ENCODE measurements at places on chromosomes 12 and 14. TPM values are rescaled to one million over a fixed set of nuclear protein-coding genes. Genes with fewer than 3 reads are reported as not detected.

- DNase-seq: no peak
Measured at GRCh38 chr12:132724506-132725241, 14.0 kb downstream of the PGAM5 start.

DNA sequence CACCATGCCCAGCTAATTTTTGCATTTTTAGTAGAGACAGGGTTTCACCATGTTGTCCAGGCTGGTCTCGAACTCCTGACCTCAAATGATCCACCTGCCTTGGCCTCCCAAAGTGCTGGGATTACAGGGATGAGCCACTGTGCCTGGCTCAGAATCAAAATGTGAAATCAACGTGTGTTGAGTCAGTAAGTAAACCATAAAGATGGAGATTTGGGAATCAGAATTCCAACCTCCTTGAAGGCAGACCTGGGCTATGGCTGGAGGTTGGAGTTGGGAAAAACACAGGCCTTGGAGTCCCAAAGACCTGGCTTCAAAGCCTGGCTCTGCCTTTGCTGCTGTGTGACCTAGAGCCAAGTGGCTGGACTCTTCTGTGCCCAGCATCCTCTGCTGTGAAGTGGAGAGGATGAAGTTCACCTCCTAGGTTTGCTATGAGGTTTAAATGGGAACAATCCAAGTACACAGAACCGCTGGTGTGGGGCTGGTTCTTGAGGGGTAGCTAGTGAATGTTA, 10.2 kb downstream of the ALDH2 start:
- no peak for DNase-seq

GRCh38 chr12:10196210-10196609, 16.5 kb upstream of the GABARAPL1 start:
- peak; percentile 22 for DNase-seq

DNA sequence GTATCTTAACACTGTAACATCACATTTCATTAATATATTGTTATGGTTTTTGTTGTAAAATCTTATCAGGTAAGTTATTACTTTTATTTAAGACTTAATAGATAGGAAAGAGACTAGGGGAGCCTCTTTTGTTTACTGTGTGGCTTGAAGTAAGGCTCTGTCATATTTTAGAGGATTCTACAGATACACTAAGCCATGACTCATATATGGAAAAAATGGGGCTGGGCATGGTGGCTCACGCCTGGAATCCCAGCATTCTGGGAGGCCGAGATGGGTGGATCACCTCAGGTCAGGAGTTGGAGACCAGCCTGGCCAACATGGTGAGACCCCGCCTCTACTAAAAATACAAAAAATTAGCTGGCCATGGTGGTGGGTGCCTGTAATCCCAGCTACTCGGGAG, 23.6 kb upstream of the NPFF start:
- DNase-seq: no peak

DNA sequence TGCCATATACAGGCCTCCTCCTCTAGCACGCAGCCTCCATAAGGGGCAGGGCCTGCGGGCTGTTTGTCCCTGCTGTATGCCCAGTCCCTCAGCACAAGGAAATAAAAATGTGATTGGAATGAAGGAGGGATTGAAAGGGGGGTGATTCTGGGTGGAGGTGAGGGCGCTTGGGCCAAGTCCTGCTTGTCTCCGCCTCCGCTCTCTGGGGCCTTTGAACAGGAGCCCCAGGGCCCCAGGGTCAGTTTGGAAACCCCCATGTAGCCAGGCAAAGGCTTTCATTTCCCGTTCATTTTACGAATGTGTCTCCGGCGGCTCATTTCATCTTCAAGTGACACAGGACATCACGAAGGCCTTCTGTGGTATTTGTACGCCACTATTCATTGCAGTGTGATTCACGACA, 4.5 kb upstream of the CACNA2D4 start:
- DNase-seq: no peak

DNA sequence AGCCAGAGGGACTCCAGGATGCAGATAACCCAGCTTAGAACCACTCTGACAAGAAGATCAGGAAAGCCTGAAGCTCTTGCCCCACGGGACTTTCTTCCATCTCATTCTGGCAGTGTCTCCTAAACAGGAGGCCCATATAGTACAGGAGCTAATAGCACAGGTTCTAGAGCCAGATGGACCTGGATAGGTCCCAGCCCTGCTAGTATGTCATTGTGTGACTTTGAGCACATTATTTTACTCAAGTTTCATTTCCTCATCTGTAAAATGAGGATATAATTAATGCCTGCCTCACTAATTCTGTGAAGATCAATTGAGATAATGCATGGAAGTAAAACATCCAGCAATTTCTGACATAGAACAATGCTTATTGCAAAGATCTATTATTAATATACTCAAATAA, 66.5 kb upstream of the GZMB start:
- no peak for DNase-seq

DNA sequence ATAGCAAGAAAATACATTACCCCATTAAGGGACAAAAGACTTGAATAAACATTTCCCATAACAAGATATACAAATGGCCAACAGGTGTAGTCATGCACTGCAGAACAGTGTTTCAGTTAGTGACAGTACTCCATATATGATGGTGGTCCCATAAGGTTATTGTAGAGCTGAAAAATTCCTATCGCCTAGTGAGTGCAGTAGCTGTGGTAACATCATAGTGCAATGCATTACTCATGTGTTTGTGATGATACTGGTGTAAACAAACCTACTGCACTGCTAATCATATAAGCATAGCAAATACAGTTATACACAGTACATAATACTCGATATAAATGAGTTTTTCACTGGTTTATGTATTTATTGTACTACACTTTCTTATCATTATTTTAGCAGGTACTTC, 168.7 kb downstream of the C12orf75 start:
- no peak for DNase-seq

GRCh38 chr12:805022-805632, 52.7 kb downstream of the WNK1 start:
- no peak for DNase-seq

GRCh38 chr14:23057757-23058653, 685 bp upstream of the CDH24 start:
- DNase-seq: peak; percentile 86

- DNase-seq: no peak
Measured at GRCh38 chr12:66852091-66852490, 173.2 kb upstream of the GRIP1 start.

DNA sequence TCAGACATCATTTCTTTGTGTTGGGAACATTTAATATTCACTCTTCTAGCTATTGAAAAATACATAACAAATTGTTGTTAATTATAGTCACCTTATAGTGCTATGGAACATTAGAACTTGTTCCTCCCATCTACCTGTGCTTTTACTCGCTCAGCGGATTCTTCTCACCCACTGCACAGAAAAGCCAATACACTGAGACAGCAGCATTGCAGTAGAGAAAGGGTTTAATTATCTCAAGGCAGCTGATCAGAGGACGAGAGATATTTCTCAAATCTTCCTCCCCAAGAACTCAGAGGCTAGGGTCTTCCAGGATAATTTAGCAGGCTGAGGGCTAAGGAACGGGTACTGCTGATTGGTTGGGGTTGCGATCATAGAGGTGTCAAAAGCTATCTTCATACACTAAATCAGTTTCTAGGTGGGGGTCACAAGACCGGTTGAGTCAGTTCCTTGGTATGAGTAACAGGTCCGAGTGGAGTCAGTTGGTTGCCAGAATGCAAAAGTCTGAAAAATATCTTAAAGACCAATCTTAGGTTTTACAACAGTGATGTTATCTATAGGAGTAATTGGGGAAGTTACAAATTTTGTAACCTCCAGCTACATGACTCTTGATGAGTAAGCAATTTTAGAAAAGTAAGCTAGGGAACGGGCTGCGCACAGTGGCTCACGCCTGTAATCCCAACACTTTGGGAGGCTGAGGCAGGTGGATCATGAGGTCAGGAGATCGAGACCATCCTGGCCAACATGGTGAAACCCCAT, 173.1 kb downstream of the FBXL14 start:
- no peak for DNase-seq

- DNase-seq: no peak
Measured at GRCh38 chr14:21647380-21647779, 6.3 kb upstream of the OR4E2 start.

DNA sequence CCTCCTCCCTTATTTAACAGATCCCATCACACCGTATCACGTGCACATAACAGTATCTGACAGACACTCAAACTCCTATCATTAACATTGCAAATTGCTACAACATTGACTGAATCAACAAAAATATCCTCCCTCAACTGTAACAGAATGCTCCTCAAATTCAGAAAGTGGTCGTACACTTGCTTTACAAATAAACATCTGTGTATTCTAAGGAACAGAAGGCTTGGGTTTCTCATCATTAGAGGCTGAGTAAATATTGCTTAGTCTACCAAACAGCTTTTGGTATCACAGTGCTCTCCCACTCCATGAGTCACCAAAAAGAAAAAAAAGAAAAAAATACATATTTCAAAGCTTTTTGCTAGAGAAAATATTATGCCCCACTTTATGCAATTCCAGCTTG, 23.9 kb downstream of the FERMT2 start:
- DNase-seq: no peak

DNA sequence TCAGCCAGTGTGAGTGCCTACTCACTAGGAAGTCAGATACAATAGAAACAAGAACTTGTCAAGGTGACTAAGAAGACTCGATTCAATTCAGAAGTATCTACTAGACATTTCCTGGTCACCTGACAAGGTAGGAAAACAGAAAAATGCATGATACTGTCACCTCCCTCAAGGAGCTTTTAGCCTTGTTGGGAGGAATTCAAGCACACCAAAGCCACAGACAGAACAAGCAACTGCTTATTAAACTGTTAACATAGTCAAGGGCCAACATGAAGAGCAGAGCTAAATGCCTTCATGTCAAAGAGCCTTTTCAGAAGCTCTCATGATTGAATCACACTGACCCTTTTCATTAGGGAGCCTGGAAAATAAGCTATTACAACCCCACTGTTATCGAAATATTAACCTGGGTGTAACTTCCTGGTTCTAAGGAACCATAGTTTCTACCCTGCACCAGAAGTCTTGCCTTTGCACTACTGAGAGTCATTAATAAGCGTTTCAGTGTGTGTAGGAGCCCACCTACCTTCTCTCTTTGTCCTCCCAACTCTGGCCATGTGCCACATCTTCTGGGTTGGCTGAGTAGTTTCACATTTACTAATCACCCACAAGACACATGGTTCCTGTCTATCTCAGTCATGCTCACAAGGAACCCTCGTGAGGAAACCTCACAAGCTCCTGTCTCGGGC, 31.0 kb upstream of the LGALS3 start:
- DNase-seq: peak; percentile 25

DNA sequence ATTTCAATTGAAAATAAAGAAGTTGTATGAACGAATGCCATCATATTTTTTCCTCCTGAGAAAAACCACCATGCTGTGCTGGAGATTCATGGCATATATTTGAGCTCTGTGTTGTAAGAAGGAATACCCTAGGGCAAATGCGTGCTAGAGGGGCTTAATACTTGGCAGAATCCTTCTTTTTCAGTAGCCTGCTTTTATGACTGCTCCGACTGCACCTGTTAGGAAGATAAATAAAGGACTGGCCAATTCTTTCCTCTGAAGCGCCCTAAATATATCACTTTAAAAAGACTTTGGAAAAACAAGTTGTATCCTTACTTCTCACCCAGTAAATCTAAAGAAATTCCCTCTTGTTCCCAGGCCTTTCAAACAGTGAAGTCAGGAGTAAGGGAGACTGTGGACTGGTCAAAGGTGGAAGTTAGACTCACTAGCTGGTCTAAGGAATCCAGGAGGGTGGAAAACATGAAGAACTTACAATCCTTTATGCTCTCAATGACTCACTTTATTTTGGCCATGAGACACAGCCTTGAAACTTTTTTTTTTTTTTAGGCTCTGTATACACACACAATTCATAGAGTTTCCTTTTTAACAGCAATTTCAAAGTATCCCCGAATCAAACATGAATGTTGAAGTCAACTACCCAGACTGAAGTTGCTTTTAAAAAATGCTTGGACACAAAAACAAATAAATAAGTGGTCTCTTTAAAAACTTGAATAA, 5.2 kb downstream of the MYBPC1 start:
- DNase-seq: no peak

GRCh38 chr14:71115821-71116567, 208.7 kb downstream of the PCNX1 start:
- no peak for DNase-seq

- DNase-seq: no peak
Measured at GRCh38 chr12:100895192-100895591, 100.6 kb downstream of the ANO4 start.

- no peak for DNase-seq
Measured at GRCh38 chr12:120109570-120110267, 6.8 kb downstream of the RAB35 start.

DNA sequence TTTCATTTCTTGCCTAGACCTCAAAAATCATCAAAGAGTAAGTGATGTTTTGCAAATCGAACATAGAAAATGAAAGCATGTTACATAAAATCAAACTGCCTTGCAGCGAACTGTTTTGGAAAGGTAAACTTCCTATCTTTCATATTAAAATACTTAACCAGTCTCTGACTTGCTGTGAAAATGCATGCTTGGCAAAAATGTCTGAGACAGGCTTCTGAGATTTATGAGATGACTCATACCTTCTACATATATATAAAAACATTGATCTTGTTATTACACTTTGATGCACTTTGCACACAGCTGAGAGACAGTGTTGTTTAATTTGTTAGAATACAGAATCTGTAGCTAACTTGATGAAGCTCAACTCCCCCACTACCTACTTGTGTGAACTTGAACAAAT, 179.1 kb downstream of the KITLG start:
- no peak for DNase-seq

DNA sequence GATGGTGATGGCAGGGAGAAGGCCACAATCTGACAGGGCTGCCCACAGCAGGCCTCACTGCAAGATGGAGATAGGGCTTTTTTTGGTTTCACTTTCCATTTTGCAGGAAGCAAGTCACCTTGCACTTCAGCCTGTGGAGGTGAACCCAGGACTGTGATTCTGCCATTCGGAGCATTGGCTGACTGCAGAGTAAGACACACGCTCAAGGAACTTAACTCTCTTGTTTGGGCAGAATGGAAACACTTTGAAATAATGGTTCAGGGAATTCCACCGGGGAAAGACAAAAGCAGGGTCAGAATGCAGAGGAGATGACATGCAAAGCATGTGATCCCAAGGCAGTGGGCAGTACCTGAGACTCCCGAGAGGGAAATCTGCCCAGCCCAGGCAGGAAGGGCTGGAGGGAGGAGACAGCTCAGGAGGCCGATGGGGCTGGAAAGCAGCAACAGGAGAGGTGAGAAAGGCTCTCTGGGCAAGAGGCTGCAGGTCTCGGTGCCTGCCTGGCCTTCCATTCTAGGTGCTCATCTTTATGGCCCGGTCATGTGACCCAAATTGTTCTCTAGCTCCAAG, 58.7 kb upstream of the PRMT8 start:
- DNase-seq: no peak

- no peak for DNase-seq
Measured at GRCh38 chr12:132284827-132285741, 44.3 kb downstream of the GALNT9 start.

Gene MGST1
- total RNA-seq: 0.40 TPM

Gene TAS2R13
- total RNA-seq: 2.5 TPM

Gene AVPR1A
- not detected for total RNA-seq

Gene CEBPE
- not detected for total RNA-seq

Gene TBX3
- 0.05 TPM for total RNA-seq

Gene ADGRD1
- total RNA-seq: 1.4 TPM

Gene DPY19L2
- total RNA-seq: not detected

Gene MYH6
- not detected for total RNA-seq

Gene ANGEL1
- 17.2 TPM for total RNA-seq

All from natural killer cell (primary cell).